ENCODE measurements at places on chromosomes 11 and 22.

- DNase-seq = no peak
These were observed 15.9 kb downstream of the OR51B4 start for GRCh38 chr11:5285703-5286340.

GRCh38 chr11:103959279-103959942 lies 77.0 kb upstream of the DDI1 start:
- DNase-seq = no peak

- DNase-seq = no peak
These were observed 10.4 kb upstream of the MS4A10 start for GRCh38 chr11:60774726-60775125.

DNA sequence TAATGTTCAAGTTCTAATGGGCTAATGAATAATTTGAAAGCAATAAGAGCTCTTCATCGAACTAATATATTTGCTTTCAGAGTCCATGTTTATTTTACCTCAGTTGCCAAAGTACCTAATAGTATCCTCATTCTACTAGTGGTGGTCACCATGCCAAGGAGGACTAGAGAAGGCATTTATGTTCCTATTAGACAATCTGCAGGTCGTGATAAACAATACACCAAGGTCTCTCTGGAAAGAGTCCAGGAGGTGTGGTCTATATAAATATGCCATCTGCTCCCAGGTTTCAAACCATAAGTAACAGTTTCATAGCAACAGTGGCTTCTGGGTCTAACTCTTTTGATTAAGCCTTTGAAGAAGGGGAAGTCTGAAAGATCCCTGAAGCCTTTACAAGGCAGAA lies 42.9 kb downstream of the ARFGAP3 start:
- no peak for DNase-seq

- no peak for DNase-seq
These were observed 37.4 kb downstream of the FBLN1 start for GRCh38 chr22:45540122-45540521.

- DNase-seq = no peak
These were observed 16.6 kb downstream of the WNT11 start for GRCh38 chr11:76189682-76190081.

- DNase-seq = no peak
These were observed 50.0 kb downstream of the LRRC74B start for GRCh38 chr22:21095773-21096107.

DNA sequence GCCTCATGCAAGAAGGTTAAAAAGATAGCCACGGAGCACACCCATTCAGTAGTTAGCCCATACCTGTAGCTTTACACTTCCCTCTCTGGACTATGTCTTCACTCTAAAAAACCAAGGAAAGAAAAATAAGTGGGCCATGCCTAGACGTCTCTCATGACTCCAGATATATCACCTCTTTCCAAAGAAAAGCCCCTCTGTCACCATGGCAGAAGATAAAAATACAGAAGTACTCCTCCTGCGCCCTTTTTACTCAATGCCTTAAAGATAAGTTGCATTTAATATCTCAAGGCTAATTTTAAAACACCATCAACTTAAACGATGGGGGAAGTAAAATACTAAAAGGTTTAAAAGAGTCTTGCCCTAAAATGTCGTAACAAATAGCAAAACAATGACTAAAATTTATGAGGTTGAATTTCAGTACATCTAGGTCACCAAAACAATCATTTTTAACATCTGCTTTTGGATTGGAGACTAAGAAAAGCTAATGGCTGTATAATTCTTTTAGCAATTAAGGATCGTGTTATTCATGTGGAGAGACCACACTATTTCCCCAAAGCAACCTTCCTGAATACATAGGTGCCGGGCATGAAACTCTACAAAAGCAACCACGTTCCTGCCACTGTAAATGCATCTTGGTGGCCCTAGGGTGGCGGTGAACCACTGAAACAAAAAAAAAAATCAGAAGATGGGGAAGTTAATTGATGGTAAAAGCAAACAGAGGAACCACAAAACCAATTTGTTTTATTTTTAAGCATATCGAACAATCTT lies 46.0 kb downstream of the CELF1 start:
- DNase-seq = no peak

DNA sequence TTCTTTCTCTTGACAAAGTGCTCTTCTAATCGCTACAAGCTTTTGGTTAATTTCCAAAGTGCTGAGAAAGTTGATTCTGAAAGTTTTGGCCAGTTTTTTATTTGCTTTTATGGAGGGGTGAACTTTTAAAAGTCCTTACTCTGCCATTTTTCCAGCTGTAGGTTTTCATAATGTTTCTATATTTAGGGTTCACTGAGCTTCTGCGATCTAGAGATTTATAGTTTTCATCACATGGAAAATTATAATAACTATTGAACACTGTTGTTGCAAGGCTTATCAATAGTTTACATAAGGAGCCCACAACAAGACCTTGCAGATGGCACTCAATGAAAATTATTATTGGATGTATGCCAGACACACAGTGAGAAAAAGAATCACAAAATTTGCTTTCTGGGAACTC lies 55.1 kb downstream of the DLG2 start:
- DNase-seq = no peak

DNA sequence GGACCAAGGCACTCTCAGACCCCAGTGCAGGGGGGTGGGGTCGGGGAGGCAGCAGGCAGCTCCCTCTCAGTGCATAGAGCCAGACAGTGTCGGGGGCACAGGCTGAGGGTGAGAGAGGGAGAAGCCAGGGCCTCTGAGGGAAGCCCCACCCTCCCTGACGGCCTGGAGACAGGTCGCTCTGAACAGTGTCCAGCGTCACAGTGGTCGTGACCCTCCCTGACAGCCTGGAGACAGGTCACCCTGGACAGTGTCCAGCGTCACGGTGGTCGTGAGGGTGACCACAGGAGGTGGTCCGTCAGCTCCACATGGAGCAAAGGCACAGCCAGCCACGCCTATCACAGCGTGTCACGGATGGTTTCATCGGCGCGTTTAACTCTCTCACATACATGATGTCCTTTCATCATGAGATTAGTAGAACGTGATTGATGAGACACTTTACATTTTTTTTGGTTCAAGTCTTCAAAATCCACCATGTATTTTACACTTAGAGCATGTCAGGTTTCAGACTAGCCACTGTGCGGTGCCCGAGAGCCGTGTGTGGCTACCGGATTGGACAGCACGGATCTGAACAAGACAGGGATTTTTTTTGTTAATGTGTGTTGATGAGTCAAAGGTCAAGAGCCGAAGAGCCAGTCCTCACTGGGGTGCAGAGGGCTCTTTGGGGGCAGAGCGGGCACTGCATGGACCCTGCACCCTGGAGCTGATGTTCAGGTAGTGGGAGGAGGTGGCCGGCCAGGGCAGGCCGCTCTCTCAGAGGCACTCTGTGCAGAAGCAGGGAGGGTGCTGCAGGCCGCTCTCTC lies 23.9 kb upstream of the PANX2 start:
- DNase-seq = no peak

DNA sequence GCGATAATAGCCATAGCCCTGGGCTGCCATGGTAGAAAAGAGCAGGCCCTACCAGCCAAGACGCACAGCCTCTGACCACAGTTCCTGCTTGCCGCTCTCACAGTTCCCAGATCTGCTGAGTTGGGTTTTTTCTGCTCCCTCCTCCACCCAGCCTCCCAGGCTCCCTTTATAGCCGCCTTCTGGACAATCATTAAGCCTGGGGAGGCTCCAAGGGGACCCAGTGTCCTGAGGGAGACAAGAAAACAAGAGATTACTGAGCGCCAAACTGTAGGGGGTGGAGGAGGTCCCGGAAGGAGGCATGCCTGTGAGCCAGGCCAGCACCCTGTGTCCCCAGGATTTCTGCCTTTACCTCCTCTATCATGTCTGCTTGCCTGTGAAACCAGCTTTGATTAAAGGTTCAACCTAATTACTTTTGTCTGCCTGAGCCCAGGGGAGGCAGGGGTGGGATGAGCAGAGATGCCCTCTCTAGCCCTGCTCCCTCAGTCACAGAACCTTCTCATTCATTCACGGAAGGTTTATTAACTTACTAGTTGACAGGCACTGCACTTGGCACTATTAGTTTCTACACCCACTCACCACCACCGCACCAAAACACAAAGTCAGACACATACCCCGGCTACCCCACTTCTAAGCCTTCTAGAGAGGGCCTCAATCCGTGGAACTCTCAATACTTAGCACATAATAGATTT lies 1.2 kb downstream of the SLC37A4 start:
- DNase-seq = no peak

GRCh38 chr11:64608046-64608445 lies 17.0 kb downstream of the SLC22A12 start:
- no peak for DNase-seq

DNA sequence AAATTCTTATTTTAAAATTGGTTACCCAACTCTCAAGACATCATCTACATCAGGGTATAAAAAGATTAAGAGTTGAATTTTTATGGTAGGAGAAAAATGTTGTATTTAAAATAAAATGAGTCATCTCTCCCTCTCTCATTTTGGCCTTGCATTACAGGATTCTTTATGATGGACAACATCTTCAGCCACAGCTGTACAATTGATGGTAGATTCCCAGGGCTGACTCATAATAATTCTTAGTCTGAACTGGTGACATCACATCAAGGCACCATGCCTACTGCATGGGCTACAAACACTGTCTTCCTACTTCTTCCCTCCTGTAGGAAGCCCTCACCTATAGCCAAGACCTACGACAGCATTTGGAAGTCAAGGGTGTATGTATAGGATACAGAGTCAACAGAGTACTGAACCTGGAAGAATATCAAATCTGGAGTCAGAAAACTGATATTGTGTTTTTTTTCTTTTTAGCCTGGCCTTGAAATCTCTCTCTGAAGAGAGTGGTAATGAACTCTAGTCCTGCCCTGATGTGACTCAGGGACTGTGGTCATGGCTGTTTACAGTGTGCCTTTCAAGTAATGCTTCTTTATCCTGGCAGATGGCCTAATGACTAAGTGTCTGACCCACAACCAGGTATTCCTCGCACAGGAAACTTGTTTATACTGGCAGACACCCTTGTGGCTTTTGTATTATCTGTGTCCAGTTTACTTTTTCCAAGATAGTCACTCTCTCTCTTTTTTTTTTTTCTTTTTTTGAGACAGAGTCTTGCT lies 32.5 kb downstream of the MRGPRX2 start:
- DNase-seq = no peak

DNA sequence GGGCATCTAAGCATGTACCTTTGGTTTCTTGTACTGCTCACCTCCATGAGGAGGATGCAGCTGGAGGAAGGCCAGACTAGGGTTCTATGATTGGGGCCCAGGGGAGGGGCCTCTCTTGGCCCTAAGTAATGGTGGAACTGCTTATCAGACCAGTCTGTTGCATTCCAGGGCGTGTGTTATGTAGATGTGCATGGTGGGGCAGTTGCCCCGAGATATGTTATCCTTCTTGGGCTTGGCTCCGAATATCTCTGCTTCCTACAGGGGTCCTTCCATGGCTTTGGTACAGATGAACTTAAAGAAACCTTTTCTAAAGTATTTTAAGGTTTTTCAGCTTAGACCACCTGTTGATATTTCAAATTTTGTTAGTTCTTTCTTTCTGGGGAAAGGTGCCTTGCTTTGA lies 126.0 kb downstream of the SWAP70 start:
- no peak for DNase-seq

GRCh38 chr11:128343870-128344269 lies 243.5 kb downstream of the ETS1 start:
- DNase-seq = no peak

DNA sequence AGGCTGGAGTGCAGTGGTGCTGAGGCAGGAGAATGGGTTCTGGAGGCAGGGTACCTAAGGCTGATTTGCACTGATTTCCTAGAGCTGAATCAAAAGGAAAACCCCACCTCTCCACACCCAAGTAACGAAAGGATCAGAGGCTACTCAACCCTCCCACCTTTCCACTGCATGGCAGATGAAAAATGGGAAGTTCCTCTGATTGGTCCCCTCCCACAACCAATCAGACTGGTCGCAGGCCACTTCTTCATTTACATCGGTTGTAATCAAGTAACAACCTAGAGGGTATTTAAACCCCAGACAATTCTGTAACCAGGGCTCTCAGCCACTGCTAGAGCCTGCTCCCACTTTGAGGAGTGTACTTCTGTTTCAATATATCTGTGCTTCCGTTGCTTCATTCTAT lies 18.6 kb upstream of the PARVB start:
- no peak for DNase-seq

DNA sequence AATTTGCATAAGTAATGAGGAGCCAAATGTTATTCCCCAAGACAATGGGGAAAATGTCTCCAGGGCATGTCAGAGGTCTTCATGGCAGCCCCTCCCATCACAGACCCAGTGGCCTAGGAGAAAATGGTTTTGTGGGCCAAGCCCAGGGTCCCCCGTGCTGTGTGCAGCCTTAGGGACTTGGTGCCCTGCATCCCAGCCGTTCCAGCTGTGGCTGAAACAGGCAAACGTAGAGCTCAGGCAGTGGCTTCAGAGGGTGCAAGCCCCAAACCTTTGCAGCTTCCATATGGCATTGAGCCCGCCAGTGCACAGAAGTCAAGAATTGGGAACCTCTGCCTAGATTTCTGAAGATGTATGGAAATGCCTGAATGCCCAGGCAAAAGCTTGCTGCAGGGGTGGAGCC lies 79.9 kb downstream of the FAM181B start:
- DNase-seq = no peak

- DNase-seq = no peak
These were observed 43.7 kb downstream of the KREMEN1 start for GRCh38 chr22:29116397-29117123.

DNA sequence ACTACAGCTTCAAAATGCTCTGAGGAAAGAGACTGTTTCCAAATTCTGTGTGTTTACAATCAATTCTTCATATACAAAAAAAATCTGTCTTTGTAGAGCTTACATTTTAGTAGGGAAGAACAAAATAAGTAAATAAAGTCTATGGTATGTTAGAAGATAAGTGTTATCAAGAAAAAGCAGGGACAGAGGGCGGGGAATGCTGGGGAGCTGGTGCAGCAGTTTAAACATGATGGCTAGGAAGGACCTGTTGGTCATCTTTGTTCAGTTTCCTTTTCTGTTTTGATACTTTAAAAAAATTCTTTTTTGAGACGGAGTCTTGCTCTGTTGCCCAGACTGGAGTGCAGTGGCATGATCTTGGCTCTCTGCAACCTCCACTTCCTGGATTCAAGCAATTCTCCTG lies 16.1 kb downstream of the TMEM25 start:
- DNase-seq = no peak

DNA sequence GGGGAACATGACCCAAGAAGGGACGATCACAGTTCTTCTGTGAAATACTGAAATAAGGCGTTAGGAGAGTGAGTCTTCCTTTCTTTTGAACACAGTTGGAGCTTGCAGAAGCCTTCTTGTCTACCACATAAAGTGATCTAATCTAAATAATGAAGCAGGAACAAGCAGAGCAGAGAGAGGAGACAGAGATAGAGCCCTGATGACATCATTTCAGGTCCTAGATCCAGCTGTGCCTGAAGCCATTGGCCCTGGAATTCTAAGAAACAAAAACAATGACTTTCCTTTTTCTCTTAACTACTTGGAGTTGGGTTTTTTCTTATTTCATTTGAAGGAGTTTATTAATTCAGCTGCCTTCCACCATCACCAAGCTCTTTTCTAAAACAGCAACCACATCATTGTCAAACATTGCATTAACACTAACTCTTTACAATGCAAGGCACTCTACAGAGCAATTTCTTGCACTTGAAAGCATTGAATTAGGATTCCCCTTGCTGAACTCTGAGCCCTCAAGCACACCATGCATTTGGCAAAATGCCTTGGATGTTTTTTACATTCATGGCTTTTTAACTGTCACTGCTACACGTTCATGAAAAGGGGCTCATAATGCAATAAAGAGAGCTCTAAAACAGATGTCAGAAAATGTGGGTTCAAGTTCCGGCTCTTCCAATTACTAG lies 117.2 kb upstream of the TIMP3 start:
- no peak for DNase-seq

Measured in stimulated activated CD8-positive, alpha-beta memory T cell treated with anti-CD3 and anti-CD28 coated beads, Interleukin-7, amount 100 ng/mL, for 1 hour (primary cell).